ENCODE measurements at places on chromosomes 3 and 15. TPM values are rescaled to one million over a fixed set of nuclear protein-coding genes. Genes with fewer than 3 reads are reported as not detected.

Gene GPR176
- total RNA-seq: 54.9 TPM

Gene TMEM158
- 20.9 TPM for total RNA-seq

Gene AHSG
- not detected for total RNA-seq

Gene SLC28A2
- total RNA-seq: not detected

Gene C3orf85
- total RNA-seq: not detected

Gene PCBP4
- 68.7 TPM for total RNA-seq

Gene BCL6
- total RNA-seq: 26.0 TPM

Gene PLCB2
- 0.81 TPM for total RNA-seq

Gene TOMM70
- total RNA-seq: 30.8 TPM

Gene AGBL1
- total RNA-seq: not detected

Gene GPR87
- 0.51 TPM for total RNA-seq

Gene ZNF80
- total RNA-seq: not detected

Gene GADL1
- total RNA-seq: 0.13 TPM

Gene GPR62
- total RNA-seq: 0.49 TPM

Gene ZNF620
- total RNA-seq: 1.8 TPM
